ENCODE measurements at places on chromosomes 4 and X.

DNA sequence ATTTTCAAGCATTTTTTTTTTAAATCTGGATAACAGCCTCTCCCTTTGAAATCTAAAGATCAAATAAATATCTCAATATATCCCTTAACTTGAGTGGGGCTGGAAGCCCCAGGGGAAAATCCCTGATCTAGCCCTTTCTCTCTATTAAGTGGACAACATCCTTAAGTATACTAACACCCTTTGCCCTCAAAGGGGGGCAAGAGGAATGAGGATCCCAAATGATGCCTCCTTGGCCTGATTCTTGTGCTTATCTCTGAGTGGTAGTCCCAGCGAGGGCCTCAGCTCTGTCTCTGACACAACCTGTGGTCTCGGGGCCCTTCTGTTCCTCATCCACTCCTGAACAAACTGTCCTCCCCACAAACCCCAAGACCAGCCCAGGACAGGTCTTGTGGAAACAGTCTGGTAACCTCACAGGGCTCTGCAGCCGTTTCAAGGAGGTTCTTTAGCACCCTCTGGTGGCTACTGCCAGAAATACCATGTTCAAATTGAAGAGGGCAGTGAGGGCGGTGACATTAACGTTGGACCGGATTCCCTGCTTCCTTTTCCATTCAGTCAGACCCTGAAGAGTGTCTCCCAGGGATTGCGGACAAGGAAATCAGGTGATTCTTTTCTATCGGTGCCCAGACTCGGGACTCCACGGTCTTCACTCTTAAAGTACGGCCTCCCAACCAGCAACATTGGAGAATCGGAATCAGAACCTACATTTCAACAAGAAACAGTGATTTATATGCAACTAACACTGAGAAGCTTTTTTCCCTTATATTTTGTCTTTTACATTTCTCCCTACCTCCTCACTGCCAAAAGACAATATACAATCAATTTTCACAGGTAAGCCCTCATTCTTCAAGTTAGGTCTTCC is 13.0 kb downstream of the CXCL13 start:
- DNase-seq: peak; percentile 21

DNA sequence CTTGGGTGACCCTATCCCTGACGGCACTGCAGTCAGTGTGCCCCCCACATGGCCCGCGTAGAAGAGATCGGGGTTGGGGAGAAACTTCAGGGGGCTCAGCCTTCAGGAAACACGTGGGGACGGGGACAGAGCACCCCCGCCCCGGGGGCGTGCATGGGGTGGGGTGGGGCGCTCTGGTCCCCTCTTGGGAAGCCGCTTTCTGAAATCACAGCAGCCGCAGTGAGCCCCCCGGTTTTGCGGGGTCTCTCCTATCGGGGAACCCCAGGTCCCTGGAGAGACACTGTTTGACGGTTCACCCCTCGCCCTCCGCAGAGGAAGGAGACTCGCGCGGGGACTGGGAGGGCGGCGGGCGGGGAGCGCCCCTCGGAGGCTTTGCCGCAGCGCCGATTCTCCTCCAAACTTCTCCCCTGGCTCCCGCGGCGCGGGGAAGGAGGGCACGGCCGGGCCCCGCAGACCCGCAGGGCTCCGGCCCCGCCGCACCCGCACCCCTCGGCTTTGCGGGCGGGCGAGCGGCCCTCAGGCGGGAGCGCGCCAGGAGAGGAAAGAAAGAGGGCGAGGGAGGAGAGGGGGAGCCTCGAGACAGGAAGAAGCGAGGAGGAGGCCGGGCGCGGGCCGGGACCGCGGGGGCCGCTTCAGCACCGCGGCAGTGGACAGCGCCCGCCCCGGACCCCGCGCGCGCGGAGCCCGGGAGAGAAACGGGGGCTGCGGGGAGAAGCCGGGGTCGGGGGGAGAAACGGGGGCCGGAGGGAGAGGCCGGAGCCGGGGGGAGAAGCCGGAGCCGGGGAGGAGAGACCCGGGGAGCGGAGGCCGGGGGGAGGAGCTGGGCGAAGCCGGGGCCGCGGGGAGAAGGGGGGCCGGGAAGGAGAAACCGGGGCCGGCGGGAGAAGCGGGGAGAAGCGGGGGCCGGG is 612 bp downstream of the CPLX1 start:
- DNase-seq: no peak

DNA sequence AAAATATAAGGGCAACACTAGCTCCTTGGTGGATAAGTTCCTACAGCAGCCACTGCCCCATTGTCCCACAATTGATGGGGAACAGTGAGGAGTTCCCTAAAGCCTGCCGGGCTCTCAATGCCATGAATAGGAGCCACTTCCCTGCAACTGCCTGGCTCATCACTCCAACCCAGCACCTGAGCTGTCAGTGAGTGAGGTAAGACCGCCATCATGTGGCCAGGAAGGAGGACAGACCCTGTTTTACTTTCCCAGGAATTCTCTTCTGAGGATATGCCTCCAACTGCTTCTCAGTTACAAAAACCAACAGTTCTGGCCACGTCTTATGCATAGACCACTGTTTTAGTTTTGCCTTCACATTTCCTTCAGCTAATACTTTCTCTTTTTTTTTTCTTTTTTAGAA is 45.5 kb downstream of the SRPX start:
- no peak for DNase-seq

- no peak for DNase-seq
Measured at GRCh38 chr4:108008721-108009120, 19.0 kb downstream of the HADH start.

GRCh38 chr4:103721251-103721650 is 1.5 kb upstream of the TACR3 start:
- DNase-seq: no peak

DNA sequence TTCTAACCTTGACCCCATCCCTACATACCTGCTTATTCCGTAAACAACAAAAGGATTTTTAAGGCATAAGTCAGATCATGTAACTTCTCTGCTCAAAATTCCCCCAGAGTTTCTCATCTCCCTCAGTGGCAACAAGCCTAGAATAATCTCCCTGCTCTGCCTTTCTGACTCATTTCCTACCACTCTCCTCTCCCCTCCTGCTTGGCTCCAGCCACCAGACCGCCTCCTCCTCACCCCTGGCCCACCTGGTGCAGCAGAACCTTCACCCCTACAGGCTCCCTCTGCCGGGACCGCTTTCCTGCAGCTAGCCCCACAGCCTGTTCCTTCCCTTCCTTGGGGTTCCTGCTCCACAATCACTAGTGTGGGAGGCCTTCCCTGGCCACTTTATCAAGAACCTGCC is 32.1 kb downstream of the TSPAN5 start:
- DNase-seq: no peak

DNA sequence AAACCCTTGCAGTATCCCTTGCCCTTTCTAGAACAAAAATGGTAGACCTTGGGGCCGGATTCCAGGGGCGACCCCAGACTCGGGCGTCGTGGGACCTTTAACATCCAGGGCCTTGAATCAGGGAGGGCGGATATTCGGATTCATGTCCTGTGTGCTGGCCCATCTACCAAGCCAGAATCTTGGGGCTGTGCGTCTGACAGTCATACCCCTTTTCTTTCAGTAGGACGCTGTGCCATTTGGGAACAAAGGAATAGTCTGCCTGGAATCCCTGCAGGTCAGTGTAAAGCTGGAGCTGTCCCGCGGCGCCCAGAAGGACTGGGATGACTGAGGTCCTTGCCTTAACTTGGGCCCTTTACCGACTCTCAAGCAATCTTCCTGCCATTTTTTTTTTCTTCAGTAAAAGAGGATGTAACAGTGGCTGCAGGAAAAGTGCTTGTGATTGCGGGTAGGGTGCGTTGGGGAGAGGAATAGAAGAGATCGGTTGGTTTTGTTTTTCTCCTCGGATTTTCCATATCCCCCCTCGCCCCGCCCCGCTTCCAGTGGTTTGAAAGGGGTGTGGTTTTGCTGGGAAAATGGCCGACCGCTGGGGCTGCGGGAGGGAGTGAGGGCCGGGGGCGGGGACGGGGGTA is 518 bp downstream of the ARMCX1 start:
- no peak for DNase-seq

DNA sequence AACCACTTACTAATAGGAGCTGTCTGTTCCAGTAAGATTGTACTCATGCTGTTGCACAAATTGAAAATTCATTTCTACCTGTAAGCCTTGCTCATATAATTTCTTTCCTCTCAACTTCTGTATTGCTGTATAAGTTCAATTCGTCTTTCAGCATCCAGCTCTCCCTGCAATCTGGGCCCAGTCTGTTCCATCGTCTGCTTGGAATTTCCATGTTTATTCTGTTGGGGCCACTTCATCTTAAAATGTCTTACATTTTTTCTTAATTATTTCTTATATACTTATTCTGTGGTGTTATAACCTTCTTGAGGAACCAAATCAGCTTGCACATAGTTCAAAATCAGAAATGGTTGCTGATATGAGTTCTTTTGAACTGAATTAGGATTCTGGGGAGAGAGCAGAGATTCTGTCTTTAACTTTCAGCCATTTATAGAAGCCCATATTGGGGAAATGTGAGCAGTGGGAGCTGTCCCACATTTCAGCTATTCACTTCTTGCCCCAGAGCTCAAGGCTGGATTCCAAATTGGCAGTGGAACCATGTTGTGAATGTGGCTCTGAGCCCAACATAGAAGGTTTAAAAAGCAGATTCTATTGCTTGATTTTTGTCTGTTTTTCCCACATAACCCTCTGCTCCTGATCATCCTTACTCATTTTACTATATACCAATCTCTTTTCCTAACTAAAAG is 291.9 kb downstream of the BMPR1B start:
- DNase-seq: no peak

GRCh38 chrX:153688071-153688470 is 345 bp downstream of the SLC6A8 start:
- DNase-seq: no peak

DNA sequence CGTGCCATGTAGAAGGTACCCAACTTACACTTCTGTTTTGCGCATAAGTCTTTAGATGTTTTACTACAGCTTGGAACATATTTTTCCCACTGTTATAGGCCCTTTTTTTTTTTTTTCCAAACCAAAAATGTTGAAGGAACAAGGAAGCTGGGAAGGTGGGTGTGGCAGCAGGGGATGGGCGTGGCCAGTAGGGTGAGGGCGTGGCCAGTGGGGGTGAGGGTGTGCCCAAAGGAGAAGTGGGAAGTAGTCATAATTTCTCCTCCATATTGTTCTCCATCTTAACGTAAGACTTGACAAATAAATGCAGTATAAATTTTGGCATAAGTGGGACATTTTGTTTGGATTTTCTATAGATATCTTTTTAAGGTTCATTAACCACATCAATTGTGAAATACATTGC is 30.4 kb downstream of the CLDN22 start:
- no peak for DNase-seq

- peak; percentile 35 for DNase-seq
Measured at GRCh38 chr4:124712372-124713184, at the start of gene ANKRD50. TSS of gene ANKRD50 (minus strand) at chr4:124712732. CDS start at chr4:124710511, 2,221 bp downstream.

- no peak for DNase-seq
Measured at GRCh38 chrX:63275127-63275526, 76.0 kb downstream of the SPIN4 start.

GRCh38 chr4:169315530-169316343 is 45.0 kb upstream of the SH3RF1 start:
- DNase-seq: no peak

All from activated naive CD8-positive, alpha-beta T cell treated with anti-CD3 and anti-CD28 coated beads, Interleukin-2, amount 50 U/mL, for 16 hours (primary cell).